A375 (cell line): ENCODE measurements at places on chromosomes 4 and X. TPM values are rescaled to one million over a fixed set of nuclear protein-coding genes. Genes with fewer than 3 reads are reported as not detected.

The G6PD gene
- total RNA-seq, result 66.1 and 71.8 TPM in 2 replicates

The AKAP4 gene
- not detected in 2 replicates for total RNA-seq

The GSX2 gene
- total RNA-seq, result not detected in 2 replicates

The IL2 gene
- not detected in 2 replicates for total RNA-seq

The NAA11 gene
- 48.1 and 52.4 TPM in 2 replicates for total RNA-seq

The PPP2R3B gene
- 27.4 and 30.9 TPM in 2 replicates for total RNA-seq

The TGIF2LX gene
- not detected in 2 replicates for total RNA-seq

The SRPX gene
- total RNA-seq, result 136 and 140 TPM in 2 replicates

The HELQ gene
- 15.3 and 17.7 TPM in 2 replicates for total RNA-seq

The STATH gene
- total RNA-seq, result not detected in 2 replicates

The FAM50A gene
- 68.2 and 70.8 TPM in 2 replicates for total RNA-seq

The SHROOM4 gene
- 6.7 and 7.6 TPM in 2 replicates for total RNA-seq

The POU4F2 gene
- total RNA-seq, result not detected in 2 replicates

The POU3F4 gene
- not detected in 2 replicates for total RNA-seq

The CYTL1 gene
- 0.30 TPM in 1 of 2 replicates, not detected in the other for total RNA-seq

The GAGE12G gene
- not detected in 2 replicates for total RNA-seq

The GPAT3 gene
- 117 and 120 TPM in 2 replicates for total RNA-seq

The UCHL1 gene
- not detected in 2 replicates for total RNA-seq

The MAMLD1 gene
- 0.26 and 0.40 TPM in 2 replicates for total RNA-seq

The NIPAL1 gene
- total RNA-seq, result 2.0 and 4.1 TPM in 2 replicates

The RAB39B gene
- total RNA-seq, result 5.3 TPM in 2 replicates

The FAM47B gene
- not detected in 2 replicates for total RNA-seq
